Large intestine (tissue), 12 donors: ENCODE measurements at places on chromosomes 4 and X.

DNA sequence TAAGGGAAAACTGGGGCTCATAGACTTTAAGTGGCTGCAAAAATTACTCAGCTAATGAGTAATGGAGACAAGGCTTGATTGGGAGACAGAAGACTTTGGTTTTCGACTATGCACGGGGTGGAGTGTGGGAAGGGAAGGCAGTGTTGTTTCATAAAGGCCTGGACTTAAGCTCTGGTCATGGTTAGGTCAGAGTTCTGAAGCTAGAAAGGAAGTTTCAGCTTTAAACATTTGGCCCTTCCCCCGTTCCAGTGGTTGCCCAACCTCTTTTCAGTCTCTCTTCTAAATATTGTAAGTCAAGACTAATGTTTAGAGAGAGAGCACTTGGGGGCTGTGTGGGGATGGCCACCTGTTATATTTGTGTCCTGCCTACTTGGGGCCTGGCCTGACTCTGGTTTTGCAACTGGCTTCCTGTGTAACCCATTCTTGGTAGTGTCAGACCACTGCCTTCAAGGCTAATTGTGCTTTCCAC lies 21.0 kb downstream of the MSN start:
- DNase-seq = no peak

GRCh38 chrX:7117587-7117986 lies 29.9 kb upstream of the STS start:
- DNase-seq = no peak

GRCh38 chr4:123731035-123731434 lies 334.4 kb downstream of the SPRY1 start:
- no peak for DNase-seq

DNA sequence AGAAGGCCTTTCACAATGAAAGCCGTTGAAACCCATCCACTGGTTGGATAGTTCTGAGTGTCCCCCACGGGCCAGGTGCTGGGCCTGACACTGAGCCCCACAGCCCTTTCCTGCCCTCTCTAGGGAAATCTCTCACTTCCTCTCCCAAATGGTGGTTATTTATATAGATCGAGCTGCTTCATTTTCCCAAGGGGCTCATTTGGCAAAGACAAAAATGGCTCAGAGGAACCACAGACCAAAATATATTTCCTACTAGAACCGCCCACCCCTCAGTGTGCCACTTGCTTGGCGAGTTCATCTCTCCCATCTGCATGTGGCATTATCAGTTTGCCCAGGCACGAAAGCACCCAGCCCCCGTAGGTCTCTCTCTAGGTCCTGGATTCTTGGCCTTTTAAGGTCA lies 53.3 kb upstream of the STIM2 start:
- DNase-seq = no peak

GRCh38 chr4:121049072-121049599 lies 23.2 kb downstream of the NDNF start:
- DNase-seq = no peak
